K562 (cell line): ENCODE measurements at places on chromosomes 7 and 10. TPM values are rescaled to one million over a fixed set of nuclear protein-coding genes. Genes with fewer than 3 reads are reported as not detected.

CALML5 gene
- total RNA-seq: not detected in 2 replicates

HMX2 gene
- total RNA-seq: 0.40 and 0.58 TPM in 2 replicates

CLEC2L gene
- total RNA-seq: 5.4 and 5.5 TPM in 2 replicates

ARHGEF5 gene
- total RNA-seq: 0.29 and 0.49 TPM in 2 replicates

DNA sequence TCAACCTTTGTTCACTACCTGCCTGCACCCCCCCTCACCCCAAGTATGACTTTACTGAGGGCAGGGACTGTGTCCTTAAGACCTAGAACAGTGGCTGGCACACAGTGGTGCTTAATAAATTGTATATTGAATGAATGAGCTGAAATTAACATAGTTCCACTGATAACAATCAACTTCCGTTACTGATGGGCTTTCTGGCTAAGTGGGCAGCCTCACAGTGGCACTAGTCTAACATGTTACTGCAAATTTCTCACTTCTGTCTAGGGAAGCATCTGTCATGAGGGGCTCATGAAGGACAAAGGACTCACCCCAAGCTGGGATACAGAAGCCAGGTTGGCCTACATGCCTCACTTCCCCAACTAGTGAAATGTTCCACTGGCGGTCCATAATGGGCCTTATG, 79.3 kb downstream of the CTTNBP2 start:
- no peak for DNase-seq

DNA sequence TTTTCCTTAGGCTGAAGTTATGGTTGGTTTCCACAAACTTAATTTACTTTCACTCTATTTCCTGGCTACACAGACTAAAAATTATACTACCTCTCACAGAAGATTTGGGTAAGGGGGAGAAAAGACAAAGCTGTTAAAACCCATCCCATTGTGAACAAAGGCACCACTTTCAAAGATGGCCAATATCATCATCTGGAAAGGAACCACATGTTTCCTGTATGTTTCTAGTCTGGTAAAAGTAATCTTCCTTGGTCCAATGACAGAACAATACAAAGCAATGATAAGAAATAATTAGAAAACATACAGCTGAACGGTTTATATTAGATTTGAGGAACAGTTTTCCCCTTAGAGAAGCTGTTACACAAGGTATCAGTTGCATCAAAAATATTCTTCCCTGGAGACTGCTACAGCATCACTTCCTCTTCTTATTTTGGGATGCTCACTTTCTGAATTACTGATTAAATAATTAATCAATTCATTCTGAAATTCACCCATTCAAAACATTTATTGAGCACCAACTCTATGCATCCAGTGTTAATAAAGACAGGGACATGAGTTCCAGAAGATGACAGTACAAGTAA, 8.5 kb upstream of the SFR1 start:
- no peak for DNase-seq

- DNase-seq: no peak
Observed at GRCh38 chr7:6268023-6268900, 4.2 kb downstream of the CYTH3 start.

DNA sequence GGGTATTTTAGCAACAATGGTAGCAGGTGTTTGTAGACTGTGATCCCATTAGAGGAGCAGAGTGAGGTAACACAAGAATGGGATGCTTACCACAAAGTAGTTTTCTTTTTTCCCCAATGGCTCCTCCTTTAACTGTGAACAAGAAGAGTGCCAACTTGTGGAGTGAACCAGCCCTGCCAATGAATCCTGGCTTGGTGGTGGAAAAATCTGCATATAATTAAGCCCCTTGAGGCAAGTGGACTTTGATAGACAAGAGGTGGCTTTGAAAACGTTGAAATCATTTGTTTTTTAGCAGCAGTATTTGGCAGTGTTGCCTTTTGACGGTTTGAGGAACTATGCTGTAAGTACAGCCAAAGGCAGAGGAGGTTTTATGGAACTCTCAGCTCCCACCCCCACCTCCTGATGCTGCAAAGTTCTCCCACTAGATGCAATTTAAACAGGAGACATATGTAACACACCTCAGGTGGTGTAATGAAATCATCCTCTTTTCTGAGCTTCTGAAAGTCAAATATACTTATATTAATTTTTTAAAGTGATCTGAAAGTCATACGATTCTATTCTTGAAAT, 295.6 kb downstream of the DPP6 start:
- DNase-seq: no peak
